ENCODE measurements at places on chromosomes 3 and 15.

- DNase-seq, result no peak
Measured at GRCh38 chr3:163838769-163839168, 1239.5 kb downstream of the SI start.

- no peak for DNase-seq
Measured at GRCh38 chr3:77562089-77562488, 522.2 kb downstream of the ROBO2 start.

GRCh38 chr3:32089476-32089875 is 16.9 kb upstream of the GPD1L start:
- DNase-seq, result no peak

- no peak for DNase-seq
Measured at GRCh38 chr15:52438047-52438446, 90.6 kb downstream of the MYO5A start.

GRCh38 chr3:53382106-53382505 is 34.8 kb upstream of the DCP1A start:
- no peak for DNase-seq

- no peak for DNase-seq
Measured at GRCh38 chr3:114586119-114586518, 292.3 kb downstream of the TIGIT start.

DNA sequence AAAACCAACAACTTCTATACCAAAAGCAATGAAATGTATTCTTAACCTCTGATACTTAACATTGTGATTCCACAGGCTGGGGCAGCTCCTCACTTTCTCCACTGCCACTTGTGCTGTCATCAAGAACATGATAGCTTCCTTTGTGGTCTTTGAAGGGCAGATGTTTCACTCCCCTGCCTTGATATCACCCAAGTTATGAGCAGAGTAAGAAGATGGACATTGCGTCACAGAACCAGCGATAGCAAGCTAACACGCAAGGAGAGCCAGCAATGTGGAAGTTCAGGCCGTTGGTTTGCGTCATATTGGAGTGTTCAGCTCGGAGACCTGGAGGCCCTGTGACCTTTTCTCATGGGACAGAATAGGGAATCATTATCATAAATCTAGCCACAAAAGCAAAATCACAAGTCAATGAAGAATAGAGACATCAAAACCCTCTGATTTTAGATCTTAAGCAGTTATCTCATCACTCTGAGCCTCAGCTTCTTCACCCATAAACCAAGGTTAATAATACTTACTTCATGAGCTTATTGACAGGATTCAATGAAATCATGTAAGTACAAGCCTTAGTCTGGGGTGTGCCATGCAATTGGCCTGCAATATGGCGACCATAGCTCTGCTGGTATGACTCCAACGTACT is 183.8 kb upstream of the THBS1 start:
- DNase-seq, result no peak

DNA sequence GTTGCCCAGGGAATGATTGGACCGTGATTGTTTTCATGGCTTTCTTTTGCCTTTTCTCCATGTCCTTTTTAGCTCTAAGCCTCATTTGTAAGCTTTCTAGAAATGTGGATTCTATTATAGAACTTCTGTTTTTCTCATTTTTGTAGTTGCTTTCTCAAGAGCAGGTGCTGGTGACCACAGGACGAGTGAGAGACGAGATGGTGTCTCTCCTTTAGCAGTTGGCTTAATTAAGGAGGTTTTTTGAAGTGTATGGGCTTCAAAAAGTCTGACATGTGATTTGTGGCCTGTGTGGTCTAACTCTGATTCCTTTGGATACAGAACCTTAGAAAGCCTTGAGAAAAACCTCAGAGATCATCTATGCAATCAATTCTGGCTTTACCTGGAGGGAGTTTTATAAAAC is 292.8 kb downstream of the LPP start:
- DNase-seq, result no peak

DNA sequence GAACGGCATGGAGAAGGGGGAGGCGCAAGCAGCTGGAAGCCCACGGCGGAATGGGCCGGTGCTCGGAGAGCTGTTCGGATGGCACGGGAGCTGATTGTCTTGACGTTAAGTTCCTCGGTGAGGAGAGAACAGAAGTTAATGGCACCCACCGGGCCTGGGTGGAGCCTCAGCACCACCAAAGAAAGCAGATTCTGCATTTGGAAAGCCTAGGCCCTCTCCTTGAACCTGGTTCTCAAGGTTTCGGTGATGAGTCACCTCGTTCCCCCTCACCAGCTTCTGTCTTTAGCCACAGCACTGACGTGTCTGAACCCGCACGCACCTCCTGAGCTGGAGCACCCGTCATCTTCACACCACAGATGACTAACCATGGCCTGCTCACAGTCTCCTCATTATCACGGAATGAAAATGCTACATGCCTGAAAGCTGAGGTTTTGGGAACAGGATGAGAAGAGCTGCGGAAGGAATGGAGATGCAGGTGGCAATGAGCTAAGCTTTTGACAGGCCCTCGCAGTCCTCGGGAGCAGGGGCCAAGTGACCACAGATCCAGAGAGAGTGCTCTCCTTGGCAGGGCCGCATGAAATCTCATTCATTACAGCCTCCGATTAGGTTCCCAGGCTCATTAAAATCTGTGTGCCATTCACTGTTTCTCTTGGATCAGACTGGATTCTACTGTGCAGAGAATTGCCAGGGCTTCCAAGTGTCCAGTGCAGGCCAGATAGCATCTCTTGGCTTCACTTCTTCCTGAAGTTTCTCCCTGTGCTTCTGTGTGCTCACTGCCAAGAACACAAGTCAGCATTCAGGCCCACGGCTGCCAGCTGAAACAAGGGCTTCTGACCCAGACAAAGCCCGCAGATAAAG is 96.3 kb upstream of the DLG1 start:
- peak; percentile 65 for DNase-seq

DNA sequence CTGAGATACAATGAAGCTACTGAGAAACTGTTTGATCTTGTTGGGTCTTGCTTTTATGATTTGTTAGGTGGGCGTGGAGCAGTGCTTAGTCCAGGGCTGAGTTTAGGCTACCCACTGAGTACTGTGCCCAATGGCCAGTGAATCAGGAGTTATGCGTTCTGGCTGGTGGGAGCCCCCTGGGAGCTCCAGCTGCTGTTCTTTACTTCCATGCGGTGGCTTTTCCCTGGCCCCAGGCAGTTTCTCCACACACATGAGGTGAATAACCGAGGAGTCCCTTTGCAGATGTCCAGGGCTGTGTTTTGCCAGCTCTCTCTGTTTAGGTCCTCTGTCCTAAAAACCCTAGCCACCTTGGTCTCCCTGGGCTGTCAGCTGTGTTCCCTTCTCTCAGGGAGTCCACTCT is 106.5 kb downstream of the KLF13 start:
- no peak for DNase-seq

DNA sequence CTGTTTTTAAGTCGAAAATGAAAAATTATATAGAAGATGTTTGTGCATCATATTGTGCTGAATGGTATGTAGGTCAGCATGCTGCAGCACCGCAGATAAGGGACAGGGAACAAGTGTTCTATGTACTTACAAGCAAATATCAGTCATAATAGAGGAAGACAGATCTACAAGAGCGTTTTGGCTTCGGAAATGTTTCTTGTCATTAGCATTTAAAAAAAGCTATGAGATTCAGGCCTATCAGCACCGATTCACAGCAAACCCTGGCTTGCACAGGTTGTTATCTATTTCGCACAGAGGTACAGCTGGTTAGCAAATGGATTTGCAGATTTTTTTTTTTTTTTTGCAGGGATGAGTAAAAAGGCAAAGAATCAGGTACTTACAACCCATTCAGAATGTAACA is 204.2 kb upstream of the TBC1D5 start:
- DNase-seq, result no peak

DNA sequence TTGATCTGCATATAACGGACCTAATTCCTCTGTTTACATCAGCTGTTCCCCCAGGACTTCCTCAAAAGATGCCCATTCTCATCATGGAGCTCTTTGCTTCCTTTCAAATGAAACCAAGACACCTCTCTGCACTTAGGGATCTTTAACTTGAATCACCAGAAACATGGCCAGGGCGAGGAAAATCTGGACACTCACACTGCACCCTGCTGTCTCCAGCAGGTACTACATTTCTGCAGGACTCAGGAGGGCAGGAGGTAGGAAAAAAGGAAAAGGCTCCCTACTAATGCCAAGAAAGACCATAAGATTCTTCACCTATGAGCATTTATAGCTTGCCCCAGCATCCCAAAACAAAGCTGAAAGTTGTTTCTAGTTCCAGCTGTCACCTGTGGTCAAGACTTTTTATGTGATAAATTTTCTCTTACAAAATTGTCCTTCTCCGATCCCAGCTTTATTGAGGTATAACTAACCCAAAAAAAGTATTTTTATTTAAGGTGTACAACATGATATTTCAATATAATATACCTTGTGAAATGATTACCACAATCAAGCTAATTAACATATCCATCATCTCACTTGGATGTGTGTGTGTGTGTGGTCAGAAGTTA is 87.3 kb upstream of the C15orf61 start:
- DNase-seq, result peak; percentile 65

DNA sequence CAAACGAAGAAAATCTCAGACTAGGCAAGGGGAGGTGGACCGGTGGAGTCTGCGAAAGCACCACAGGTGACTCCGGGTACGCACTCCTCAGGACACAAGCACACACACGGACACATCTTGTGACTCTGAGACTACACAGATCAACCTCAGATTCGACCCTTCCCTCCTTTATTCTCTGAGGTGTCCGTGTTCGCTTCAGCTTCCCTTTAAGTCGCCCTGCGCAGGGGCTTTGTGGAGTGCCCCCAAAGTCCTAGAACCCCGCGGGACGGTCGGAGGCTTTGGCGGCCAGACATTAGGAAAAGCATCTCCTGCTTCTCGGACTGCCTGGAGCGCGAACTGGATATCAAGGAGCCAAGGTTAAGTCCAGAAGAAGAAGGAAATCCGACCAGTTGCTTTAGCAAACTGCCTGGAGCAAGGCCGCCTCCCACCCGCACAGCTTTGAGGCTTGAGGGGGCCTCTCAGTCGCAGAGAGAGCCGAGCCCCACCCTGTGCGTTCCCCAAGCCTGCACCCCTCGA is 730 bp downstream of the DGKG start:
- DNase-seq, result peak; percentile 37

DNA sequence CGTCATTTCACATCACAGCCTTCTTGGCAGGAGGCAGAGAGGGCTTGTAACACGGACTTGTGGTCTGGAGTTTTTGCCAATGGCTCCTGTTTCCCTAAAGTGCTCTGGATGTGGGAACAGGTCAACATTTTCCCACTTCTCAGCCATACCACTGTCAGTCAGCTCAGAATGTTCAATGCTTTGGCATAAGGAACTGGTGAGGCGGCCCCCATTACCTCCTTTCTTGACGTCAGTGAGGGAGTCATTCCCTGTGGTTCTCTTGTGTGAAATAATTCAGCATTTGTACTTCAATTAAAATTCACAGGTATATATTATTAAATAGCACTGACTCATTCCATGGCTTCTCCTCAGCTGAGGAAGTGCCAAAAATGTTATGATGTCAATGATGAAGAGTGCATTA is 167.1 kb downstream of the P3H2 start:
- DNase-seq, result no peak

DNA sequence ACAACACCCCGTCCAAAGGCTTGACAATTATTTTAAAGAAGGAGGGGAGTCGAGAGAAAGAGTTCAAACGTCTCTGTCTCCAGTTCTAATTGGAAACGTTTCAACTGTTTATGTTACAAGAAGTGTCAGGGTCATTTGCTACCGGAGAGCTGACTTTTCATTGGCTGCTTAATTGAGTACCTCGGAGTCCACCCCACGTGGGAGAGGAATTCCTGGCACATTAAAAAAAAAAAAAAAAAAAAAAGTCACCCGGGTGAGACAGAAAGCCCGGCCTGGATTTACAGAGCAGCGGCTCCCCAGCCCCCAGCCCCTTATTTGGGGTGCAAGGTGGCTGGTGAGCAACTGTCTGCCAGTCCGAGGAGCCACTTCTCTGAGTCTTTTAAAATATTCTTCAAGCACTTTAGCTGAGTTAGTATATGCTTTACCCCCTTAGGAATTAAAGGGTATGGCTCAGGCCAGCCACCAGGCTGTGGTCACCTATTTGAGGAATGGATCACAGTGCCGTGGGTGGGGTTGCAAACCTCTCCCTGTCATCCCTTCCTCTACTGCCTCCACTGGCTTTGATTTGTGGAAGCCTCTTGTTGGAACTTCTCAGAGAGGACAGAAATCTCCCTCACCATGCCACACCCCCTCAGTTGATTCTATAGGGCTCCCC is 3.9 kb upstream of the TLE3 start:
- DNase-seq, result peak; percentile 88

GRCh38 chr3:55639896-55640765 is 153.0 kb upstream of the WNT5A start:
- DNase-seq, result no peak

- no peak for DNase-seq
Measured at GRCh38 chr3:176839901-176840300, 357.4 kb downstream of the TBL1XR1 start.

GRCh38 chr3:150299201-150299600 is 108.9 kb upstream of the TSC22D2 start:
- DNase-seq, result no peak

DNA sequence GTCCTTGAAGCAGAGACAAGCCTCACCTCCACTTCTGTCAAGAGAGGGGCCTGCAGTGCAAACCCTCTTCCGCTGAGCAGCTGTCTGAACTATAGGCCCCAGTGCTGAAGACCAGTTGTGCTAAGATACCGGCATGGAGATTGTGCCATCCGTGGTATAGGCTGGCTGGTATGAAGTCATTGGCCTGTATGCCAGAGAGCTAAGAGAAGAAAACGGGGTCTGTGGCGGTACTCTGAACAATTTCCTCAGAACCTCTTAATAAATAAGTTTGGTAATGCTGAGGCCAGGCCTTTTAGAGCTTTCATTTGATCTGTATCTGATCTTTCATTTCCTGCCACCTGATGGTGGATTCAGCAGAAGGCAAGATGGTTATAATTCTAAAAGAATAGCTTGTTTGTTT is 123.0 kb downstream of the LRIG1 start:
- no peak for DNase-seq

DNA sequence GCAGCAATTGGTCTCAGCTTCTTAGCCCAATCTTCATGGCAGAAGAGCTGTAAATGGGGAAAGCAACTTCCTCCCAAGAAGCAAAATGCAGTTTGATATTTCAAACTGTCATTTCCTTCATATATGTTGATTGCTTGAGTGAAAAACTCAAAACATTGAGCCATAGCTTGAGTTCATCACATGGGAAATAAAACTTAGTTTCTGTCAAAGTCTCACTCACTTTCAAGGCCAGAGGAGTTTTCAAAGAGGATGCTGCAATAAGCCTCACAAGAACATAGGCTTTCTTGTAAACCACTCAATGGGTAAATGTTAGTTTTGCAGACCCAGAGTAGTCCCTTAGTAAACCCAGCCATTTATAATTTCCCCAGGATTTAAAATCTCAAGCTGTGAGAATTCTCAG is 29.1 kb upstream of the SUCLG2 start:
- no peak for DNase-seq
